Stimulated activated CD4-positive, alpha-beta T cell treated with anti-CD3 and anti-CD28 coated beads, TNF-alpha, amount 100 ng/mL, for 24 hours (primary cell): ENCODE measurements at places on chromosomes 4 and X.

GRCh38 chrX:31931225-31931624, 859.4 kb upstream of the FTHL17 start:
- no peak for DNase-seq

GRCh38 chrX:119398974-119399771, at the start of gene SLC25A43:
Gene SLC25A43, plus strand, starts transcription at chrX:119399336. Its CDS starts 68 bp downstream, at chrX:119399404.
- no peak for DNase-seq

DNA sequence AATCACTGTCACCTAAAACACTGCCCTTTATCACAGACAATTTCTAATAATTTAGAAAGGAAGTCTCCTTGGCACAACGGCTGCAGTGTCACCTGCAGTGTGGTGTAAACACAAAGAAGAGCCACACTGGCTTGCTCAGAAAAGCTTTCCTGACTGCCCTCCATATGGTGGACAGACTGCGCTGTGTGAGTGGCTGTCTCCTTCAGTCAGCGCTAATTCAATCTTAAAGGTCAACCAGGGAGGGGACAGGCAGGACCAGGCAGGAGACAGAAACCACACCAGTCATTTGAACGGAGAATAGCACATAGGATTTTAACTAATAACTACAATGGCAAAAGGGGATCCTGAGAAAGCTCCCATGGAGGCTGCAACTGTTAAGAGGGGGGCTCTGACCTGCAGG, 132.1 kb downstream of the NSUN7 start:
- DNase-seq, result no peak

DNA sequence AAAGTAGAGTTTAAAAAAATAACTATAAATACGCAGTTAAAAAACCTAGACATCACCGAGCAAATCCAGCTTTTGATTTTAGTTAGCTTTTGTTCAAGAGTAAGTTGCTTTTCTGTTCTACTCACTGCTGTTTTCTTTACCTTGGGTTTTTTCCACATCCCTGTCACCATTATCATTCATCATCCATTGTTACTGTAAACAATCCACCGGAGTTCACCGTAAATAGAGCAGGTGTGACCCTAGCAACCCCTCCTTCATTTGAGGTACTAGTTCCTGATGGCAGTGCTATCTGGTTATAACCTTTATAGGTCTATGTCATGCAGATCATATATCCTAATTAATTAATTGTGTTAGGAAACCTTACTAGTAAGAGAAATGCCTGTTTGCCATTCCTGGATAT, 43.0 kb upstream of the TEX13D start:
- DNase-seq, result no peak

DNA sequence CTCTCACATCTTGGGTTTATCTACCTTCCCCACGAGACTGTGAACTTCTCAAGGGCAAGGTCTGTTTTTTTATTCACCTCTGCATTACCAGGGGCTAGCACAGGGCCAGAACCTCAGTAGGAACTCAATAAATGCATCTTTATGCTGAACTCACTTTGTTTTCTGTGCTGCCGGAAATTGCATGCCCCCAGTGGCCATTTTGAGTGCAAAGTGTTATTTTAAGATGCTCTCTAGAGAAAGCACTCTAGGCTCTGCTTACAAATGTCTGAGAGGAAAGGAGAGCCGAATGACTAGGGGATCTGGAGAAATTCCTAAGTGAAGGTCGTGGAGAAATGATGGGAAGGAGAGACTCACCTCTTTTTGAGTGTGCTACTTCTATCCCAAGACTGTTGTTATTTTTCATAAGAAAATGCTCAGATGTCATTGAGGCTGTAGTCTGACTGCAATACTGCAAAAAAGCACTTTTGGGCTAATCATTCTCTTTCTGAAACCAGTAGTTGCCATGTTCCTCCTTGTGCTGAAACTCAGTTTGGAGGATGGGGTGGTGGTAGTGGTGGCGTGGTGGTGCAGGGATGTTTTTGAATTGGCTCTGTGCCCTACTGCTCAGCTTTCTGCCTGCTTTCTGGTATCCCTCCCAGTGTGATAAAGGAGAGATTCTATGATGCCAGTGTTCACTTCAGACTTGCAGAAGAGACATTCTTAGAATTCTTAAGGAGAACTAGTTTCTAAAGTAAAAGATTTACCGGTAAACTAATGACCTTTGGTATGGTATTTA, 41.3 kb downstream of the DOCK11 start:
- peak; percentile 15 for DNase-seq

DNA sequence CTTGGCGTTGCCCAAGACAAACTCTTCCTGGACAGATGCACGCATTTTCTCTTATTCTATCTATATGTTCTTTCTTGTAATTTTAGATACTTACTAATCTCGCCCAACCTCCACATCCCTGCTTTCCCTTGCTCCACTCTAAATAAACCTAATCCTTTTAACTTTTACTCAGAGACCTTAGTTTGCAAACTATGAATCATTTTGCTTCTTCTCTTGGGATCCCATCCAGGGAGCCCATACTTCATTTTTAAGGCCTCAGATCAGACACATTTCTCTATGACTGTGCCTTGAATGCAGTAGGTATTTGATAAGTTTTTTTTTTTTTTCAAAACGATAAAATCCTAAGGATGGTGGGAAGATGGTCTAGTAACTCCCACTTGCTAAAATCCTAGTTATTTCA, 353.8 kb upstream of the HAND2 start:
- DNase-seq, result no peak

GRCh38 chrX:15749642-15750610, 11.9 kb downstream of the CA5B start:
- no peak for DNase-seq

DNA sequence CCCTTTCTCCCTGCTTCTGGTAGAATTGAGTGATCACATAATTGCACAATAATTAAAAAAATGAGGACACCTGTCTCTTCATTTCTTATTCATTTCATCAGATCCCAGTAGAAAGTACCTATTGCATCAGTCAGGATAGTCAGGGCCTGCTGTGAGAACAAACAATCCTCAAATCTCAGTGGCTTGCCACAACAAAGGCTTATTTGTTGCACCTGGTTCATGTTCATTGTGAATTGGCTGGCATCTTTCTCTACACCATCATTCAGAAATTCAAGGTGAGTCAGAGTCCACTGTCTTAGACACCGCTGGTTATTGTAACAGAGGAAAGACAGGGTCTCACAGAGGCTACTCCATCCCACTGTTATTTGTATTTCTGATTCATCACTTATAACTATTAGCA, 409.8 kb downstream of the STIM2 start:
- no peak for DNase-seq

DNA sequence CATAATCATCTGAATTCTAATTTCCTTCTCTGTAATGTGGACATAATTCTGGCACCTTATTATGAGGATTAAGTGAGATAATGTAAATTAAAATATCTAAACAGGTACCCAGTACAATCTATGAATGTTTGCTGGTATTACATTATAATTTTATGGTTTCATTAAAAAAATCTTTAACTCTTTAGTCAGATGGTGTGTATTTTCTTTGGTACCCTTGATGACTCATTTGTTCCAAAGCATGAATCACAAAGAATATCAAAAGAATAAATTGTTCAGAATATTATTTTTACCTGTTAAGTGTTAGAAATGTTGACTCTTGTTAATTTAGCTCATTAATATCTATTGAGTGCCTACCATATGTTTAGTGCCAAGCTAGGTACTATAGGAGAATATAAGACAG, 74.3 kb downstream of the SNX25 start:
- no peak for DNase-seq

GRCh38 chr4:145881989-145882388, 56.6 kb downstream of the ZNF827 start:
- no peak for DNase-seq

DNA sequence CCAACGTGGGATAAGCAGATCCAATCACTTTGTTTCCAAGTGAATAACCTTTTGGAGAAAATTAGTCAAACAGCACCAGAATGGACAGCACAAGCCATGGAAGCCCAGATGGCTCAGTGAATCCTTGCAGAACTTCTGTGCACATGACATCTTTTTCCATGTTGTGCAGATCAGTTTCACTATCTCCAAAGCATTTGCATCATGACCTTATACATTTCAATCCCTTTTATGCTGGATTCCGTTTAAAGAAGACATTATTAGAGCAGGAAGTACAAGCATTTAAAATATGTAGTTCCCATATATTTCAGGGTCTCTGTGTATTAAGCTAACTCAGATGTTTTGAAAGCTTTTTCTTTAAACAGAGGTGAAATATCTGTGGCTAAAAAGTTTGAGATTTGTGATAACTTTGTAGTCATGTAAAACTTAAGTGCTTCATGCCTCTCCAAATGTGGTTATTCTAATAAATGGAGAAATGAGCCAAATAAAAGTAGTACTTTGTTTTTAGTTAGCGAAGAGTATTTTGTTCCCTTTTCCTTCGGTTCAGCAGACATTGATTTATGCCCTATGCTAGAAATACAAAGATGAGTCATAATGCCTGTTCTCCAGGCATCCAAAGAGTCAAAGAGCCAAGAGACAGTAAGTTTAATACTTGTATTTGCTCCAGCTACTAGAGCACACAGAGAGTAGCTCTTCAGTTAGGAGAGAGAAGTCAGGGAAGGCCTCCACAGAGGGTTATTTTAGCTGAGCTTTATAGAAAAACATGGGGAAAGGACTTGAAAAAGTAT, 39.0 kb downstream of the PLAC8 start:
- no peak for DNase-seq

DNA sequence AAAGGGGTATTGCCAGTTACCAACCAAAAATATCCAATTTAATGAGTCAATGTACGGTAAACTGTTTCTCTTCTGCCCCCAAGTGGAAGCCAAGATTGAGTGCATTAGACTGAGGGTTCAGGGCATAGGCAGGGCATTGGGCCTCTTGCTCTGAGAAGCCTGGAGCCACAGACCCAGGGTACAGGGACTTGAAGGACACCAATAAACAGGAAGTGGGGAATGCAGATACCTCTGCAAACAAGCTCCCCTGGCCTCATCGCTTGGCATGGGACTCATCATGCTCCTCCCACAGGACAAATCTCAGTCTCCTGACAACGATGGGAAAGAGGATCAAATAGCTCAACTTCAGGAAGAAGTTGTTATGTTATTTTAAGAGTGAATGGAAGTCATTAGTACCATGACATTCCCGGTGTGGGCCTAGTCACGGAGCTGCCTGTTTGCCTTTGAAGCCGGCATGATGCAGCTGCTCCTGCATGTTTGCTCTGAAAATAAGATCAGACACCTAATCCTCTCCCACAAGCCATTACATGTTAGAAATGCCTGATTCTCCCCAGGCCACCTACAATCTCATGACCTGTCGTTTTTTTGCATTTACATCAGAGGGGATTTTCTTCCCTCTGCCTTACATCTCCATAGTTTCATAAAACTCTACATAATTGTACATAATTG, 224.2 kb downstream of the RCHY1 start:
- DNase-seq, result no peak
